Activated naive CD8-positive, alpha-beta T cell treated with anti-CD3 and anti-CD28 coated beads, Interleukin-2, amount 50 U/mL, for 24 hours (primary cell): ENCODE measurements at places on chromosomes 7 and 10.

GRCh38 chr7:1543826-1544177 lies 12.2 kb downstream of the TMEM184A start:
- H3K4me1 ChIP-seq: no peaks in the 10 kb centered on the region
- no peak overlapping the region for H3K4me3 ChIP-seq
- H3K36me3 ChIP-seq: no peaks in the 10 kb centered on the region
- DNase-seq: no peak

GRCh38 chr10:95178797-95179196 lies 15.2 kb upstream of the ACSM6 start:
- no peak overlapping the region for H3K27ac ChIP-seq
- DNase-seq: no peak
- peaks cover 12% of the 10 kb centered on the region for H3K27me3 ChIP-seq

DNA sequence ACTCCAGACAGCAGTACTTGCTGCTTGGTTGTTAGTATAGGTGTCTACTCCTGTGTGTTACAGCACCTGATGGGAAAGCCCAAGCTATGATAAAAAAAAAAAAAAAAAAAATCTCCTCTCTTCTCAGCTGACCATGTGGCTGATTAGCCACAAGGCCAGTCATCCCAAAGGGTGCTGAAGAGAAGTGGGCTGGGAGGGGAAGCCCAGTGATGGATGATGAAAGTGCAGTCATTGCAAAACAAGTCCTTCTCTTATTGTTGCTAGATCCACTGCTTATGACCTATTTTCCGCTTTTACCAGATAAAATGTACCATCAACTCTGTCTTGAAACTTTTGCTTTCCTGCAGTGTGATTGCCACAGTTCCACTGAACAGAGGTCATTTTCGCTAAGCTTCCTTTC lies 1092.5 kb upstream of the C7orf33 start:
- H3K27ac ChIP-seq: no peak overlapping the region
- H3K36me3 ChIP-seq: no peaks in the 10 kb centered on the region
- H3K4me1 ChIP-seq: no peaks in the 10 kb centered on the region
- H3K27me3 ChIP-seq: no peaks in the 10 kb centered on the region
- no peak overlapping the region for H3K4me3 ChIP-seq

DNA sequence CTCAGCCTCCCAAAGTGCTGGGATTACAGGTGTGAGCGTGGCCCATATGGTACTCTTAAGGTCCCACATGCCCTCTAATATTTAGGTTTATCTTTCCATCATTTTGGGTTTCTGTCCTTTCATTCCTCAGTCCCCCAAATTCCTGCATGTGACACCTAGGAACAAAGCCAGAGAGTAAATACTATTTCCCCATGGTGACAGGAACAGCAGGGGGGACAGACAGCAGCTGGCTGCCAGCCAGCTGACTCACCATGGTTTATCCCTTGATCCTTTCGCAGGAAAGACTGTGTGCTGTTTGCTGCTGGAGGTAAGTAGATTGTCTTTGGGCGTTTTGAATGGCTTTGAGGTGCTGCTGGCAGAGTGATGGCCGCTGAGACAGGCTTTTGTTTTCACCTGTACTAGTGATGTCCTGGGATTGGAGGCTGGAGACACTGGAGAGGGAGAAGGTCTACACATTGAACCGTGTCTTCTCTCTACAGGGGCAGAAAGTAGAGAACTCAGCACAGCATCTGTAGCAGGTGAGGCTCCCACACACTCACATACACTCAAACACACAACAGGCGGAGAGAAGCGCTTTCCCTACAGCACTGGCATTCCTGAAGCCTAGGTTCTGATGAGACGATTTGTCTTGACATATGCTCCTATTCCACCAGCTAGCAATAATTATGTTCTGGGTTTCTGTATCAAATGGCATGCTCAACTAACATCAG lies 83.7 kb upstream of the EFCAB10 start:
- no peaks in the 10 kb centered on the region for H3K4me1 ChIP-seq
- H3K36me3 ChIP-seq: peaks cover 9% of the 10 kb centered on the region
- no peak for DNase-seq
- H3K4me3 ChIP-seq: no peak overlapping the region
- no peak overlapping the region for H3K27ac ChIP-seq

GRCh38 chr10:99676426-99676825 lies 17.1 kb downstream of the ENTPD7 start:
- H3K4me1 ChIP-seq: peaks cover 6% of the 10 kb centered on the region
- H3K27me3 ChIP-seq: no peaks in the 10 kb centered on the region
- H3K27ac ChIP-seq: no peak overlapping the region
- H3K4me3 ChIP-seq: no peak overlapping the region
- no peak for DNase-seq
- H3K36me3 ChIP-seq: peaks cover 6% of the 10 kb centered on the region
